NCI-H146 (cell line): ENCODE measurements at places on chromosomes 16 and 17.

DNA sequence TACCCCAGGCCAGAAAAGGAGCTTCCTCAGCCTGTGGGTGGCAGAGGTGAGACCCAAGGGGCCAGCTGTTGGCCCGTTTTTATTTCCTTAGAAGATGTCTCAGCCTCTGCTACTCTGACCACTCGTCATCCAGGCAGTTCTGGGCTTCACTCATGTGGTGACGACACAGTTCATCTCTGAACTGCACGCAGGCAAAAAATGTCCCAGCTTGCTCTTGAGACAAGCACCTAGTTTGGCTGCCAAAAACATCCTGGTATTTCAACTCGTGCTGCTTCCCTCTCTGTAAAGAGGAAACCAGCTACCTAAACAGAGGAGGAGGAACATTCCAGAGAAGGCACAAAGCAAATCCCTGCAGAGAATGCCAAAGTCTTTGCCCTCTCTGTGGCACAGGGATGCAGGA lies 125.7 kb downstream of the XYLT1 start:
- DNase-seq: no peak

DNA sequence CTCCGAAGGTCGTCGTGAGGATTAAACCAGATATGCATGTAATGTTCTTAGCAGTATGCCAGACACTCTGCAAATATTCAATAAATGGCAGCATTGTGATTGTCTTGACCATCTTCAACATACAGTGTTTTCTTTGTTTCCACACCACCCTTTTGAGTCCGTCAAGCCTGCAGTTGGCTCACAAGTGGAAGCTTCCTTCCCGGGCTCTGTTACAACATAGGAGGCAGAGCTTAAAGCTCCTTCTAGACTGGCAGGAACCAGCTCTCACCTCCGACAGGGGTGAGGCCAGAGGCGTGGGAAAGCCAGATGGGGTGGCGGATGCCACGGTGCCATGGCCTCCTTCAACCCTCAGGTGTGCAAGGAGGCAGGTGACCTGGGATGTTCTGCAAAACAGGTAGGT lies 138.3 kb downstream of the FOXL1 start:
- no peak for DNase-seq

GRCh38 chr16:86231996-86232350 lies 278.4 kb upstream of the FOXF1 start:
- DNase-seq: no peak

- DNase-seq: peak; percentile 90
These were observed 25.8 kb downstream of the SRCIN1 start for GRCh38 chr17:38579934-38580333.

DNA sequence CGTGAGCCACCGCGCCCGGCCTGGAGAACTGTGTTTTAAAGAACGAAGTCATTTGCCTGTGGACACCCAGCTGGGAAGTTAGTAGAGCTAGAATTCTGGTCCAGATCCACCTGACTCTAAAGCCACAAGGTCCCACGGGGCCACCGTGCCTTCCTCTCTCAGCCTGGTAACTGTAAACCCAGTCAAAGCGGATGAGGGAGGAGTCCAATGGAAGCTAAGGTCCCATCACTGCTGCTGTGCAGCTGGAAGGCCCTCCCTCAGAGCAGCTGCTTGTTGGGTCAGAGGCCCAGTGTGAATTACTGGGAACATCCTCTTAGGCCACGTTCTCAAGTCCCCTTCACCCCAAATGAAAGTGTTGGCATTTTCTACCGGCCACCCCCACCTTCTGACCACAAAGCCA lies 48.8 kb upstream of the CACNG5 start:
- peak; percentile 35 for DNase-seq

GRCh38 chr17:15381707-15382106 lies 40.3 kb upstream of the TEKT3 start:
- no peak for DNase-seq

- no peak for DNase-seq
These were observed 24.1 kb downstream of the TMEM204 start for GRCh38 chr16:1557576-1557975.

- no peak for DNase-seq
These were observed 3.3 kb upstream of the LMF1 start for GRCh38 chr16:974001-974601.

GRCh38 chr16:83842756-83843507 lies 35.2 kb downstream of the HSBP1 start:
- DNase-seq: peak; percentile 34

- DNase-seq: no peak
These were observed 59.8 kb downstream of the CYTH1 start for GRCh38 chr17:78722246-78722761.

DNA sequence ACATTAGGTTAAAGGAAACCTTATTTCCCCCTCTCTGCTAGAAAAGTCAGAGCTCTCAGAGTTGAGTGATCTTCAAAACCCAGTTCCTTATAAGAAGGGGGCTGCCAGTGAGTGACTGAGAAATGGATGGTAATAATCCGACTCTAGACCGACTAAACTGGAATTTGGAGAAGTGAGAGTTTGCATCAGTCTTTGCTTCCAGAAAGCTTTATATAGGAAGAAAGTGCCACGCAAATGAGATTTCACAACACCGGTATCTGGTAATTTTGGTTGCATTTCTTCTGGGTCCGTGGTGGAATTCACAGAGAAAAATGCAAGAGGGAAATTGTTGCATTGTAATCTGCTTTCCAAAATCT lies 271.4 kb downstream of the MAF start:
- DNase-seq: no peak

GRCh38 chr17:56540836-56541235 lies 52.7 kb upstream of the NOG start:
- DNase-seq: no peak

DNA sequence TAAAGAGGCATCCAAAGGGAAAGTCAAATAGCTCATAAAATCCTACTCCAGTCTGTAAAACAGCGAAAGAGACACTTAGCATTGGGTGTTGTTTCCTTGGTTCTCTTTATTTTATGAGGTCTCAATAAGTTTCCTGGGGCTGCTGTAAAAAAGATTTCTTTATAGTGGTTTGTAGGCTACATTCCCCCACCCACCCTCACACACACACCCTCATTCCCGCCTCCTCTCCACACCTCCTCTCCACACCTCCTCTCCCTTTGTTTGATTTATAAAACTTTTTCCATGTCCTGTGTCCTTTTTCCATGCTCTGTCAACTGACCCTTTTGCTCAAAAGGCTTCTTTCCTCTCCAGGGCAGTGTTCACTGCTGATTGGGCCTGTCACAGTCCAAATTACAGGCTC lies 178.9 kb upstream of the SOX9 start:
- DNase-seq: no peak

DNA sequence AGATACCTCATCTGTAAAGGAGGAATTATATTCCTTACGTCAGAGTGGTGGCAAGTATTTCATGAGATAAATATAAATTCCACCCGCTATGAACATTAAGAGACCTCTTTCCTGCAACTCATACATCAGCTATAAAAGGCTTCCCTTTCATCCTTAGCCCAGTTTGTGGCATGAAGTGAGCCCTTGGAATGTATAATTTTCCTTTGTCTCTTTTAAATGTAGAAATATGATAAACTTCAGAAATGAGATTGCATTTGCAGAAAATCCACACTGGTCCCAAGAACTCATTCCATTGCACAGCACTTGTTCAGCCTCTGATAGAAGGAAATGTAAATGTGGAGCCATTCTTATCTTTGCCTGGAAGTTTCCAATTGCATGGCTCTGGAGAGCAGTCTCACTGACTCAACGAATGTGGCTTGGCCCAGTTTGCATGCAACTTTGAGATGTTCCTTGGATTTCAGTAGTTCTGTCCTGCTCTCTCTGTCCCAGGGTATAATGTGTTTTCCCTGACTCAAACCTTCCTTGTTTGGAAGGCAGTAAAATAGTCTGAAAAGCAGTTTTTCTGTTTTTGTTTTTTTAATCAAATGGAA lies 746.4 kb downstream of the CDH11 start:
- no peak for DNase-seq

GRCh38 chr16:19131825-19132218 lies 18.1 kb downstream of the ITPRIPL2 start:
- DNase-seq: no peak

- peak; percentile 96 for DNase-seq
These were observed 9.2 kb downstream of the OR2C1 start for GRCh38 chr16:3364774-3365427.

DNA sequence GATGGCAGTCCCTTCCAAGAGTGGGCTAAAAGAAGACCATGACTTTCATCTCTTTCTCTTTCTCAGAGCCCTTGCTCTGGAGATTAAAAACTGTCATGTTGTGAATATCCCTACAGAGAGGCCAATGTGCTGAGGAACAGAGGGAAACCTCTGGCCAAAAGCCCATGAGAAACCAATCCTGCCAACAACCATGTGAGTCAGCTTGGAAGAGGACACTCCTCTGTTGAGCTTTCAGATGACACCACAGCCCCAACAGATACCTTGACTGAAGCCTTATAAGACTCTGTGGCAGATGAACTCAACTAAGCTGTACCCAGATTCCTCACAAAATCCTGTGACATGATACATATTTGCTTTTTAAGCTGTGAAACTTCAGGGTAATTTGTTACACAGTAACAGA lies 19.6 kb downstream of the CPPED1 start:
- DNase-seq: no peak

GRCh38 chr16:82582975-82583374 lies 43.8 kb upstream of the CDH13 start:
- no peak for DNase-seq

- no peak for DNase-seq
These were observed 3.7 kb downstream of the C16orf78 start for GRCh38 chr16:49377196-49377755.
